Activated T-cell treated with anti-CD3 and anti-CD28 coated beads, Interleukin-2, amount 50 U/mL, for 1 hour (primary cell): ENCODE measurements at places on chromosomes 16 and 17.

DNA sequence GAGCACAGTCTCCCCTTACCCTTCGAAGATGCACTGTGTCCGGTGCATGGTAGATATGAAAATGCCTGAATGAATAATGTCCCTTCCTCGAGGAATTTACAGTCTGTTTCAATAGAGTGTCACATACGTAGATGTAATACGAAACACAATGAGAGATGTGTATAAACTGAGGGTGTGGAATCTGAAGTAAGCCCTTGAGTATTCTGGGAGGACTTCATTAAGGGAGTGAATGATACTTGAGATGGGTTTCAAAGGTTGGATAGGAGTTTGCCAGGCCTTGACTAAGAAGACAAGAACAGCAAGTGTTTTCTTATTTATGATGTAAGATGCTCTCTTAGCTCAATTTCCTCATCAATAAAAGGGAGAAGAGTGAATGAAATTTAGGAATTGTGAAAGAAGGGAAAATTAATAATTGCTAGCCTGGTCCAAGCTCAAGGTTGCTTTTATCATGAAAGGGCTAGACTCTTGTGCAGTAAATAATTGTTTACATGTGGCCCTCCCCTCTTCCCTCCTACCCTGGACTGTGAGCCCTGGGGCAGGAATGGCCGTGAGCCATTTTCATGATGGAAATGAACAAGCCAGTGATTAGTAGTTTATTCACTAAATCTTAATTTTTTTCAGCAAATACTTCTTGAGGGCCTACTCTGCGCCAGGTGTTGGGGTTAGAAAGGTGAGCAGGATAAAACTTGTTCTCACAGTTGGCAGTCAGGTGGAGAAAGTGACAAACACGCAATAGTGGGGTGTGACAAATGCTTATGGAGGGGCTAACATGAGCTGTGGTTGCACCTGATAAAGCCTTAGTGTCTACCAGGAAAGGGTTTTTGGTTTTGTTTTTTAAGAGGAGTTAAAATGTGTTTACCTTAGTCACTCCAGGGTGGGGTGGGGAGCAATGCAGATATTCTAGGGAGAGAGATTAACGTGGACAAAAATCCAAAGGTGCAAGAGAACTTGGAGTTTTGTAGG lies 1.6 kb downstream of the KIF22 start:
- DNase-seq, result no peak

GRCh38 chr17:74419928-74420411 lies 11.9 kb upstream of the GPRC5C start:
- no peak for DNase-seq

- peak; percentile 64 for DNase-seq
Measured at GRCh38 chr17:78125138-78125913, 3.2 kb downstream of the TMC6 start.

DNA sequence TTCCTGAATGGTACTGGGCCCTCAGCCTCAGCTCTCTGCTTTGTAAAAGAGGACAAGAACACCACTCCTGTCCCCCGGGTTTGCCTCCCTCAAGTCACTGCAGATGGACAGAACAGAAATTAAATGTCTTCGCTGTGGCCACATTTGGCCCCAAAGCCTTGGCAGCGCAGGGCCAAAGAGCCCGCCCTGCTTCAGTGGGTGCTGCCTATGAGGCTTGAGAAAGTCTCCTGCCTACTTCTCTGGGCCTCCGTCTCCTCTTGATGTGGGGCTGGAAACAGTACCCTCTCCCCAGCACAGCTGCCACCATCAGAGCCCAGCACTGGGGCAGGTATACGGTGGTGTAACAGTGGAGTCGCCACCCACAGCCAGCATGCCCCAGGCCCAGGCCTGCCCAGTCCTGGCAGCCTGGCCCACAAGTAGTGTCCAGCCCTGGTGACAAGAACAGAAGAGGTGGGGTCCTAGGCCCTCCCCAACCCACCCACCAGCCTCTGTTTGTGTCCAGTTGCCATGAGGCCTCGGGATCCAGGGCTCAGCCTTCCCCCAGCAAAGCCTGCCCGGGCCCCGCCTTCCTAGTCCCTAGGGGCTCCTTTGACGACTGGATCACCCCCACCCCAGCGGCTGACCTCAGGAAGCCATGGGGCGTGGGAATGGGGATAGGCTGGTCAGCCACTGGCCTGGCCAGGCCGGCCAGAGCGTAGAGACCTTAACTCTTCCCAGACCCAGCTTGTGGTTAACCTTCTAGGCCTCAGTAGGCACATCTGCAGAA lies 3.9 kb upstream of the TPPP3 start:
- no peak for DNase-seq

DNA sequence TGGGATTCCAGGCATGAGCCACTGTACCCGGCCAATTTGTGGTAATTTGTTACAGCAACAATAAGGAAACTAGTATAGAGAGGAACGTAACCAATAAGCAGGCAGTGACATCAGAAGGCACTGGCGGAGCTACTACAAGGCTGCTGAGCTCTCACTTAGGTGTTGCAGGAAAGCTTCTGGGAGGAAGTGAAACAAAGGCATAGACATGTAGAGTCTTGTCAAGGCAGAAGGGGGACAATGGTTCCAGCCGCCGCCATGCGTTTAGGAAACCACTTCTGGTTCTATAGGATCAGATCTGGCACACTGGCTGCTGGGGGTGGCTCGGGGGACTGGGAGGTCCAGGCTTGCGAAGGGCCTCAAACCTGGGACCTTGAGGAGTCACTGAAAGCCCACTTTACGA lies 9.4 kb upstream of the CPSF4L start:
- no peak for DNase-seq

DNA sequence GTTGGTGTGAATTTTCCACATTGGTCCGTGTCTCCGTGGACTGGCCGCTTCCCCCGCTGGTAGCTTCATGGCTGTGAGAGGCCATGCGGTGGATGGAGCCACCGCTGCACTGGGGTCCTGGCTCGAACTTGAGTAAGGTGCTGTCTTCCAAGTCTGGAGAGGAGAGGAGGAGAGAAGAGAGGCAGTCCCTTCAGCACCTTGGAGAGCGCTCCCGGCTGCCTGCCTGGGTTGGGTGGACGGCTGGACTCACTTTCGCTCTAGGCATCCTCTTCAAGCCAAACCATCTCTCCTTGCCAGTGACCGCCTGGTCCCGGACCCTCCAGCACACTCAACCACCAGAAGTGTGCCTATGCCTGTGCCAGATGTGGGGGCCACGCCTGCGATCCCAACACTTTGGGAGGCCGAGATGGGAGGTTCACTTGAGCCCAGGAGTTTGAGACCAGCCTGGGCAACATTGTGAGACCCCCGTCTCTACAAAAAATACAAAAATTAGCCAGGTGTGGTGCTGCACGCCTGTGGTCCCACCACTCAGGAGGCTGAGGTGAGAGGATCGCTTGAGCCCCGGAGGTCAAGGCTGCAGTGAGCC lies 6.2 kb downstream of the JPH3 start:
- DNase-seq, result peak; percentile 44

DNA sequence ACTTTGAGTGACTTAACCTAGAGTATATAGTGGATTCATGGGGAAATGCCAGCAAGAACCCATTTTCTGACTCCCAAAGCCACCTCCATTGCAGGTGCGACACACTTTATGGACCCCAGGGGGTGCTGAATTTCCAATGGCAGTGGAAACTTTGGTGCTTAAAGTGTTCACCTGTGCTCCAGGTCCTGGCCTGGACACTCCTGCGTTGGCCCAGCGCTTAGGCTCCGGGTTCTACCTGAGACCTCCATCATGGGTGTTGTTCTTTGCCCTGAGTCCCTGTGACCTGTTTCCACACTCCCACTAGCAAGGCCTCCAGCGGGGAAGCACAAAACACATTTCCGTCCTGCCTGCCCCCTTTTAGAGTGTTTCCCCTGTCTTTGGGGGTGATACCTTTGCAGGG lies 3.0 kb downstream of the CCNF start:
- no peak for DNase-seq

GRCh38 chr17:8409966-8410882 lies 12.6 kb upstream of the RNF222 start:
- peak; percentile 78 for DNase-seq

DNA sequence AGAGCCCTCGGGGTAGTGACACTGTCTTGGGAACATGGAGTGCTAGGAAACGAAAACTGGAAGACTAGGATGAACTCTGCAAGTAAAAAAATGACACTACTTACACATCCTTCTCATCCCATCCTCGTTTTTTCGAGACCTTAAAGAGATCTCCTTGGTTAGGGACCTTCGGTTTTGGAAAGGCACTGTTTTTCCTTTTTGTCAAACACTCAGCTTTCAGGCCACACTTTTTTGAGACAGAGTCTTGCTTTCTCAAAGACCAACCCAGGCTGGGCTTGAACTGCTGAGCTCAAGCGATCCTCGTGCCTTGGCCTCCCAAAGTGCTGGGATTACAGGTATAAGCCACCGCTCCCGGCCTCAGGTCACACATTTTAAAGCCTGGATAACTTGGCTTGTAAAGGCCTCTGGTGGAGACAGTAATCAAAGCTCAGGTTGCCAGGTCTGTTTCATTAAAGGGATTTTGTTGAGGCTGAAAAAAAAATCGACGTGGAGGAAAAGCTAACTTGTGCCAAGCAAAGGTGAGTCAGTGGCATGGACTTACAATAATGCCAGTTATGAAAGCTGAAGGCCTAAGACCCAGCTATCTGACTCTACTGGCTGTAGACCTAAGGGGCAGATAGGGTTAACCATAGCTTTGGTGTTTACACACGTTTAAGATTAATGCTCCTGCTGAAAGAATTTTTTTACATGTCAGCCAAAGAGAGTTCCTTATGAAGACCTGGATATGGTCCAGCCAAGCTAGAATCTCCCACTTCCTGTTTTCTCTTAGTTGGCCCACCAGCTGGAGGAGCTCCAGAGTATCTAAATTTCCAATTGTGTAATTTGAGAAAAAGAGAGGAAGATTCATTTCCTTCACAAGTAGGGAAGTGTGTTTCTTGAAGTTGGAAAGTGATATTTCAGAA lies 823 bp downstream of the NBR1 start:
- peak; percentile 22 for DNase-seq
